Aorta (tissue), 5 donors: ENCODE measurements at places on chromosomes 2 and 18. TPM values are rescaled to one million over a fixed set of nuclear protein-coding genes. Genes with fewer than 3 reads are reported as not detected.

DNA sequence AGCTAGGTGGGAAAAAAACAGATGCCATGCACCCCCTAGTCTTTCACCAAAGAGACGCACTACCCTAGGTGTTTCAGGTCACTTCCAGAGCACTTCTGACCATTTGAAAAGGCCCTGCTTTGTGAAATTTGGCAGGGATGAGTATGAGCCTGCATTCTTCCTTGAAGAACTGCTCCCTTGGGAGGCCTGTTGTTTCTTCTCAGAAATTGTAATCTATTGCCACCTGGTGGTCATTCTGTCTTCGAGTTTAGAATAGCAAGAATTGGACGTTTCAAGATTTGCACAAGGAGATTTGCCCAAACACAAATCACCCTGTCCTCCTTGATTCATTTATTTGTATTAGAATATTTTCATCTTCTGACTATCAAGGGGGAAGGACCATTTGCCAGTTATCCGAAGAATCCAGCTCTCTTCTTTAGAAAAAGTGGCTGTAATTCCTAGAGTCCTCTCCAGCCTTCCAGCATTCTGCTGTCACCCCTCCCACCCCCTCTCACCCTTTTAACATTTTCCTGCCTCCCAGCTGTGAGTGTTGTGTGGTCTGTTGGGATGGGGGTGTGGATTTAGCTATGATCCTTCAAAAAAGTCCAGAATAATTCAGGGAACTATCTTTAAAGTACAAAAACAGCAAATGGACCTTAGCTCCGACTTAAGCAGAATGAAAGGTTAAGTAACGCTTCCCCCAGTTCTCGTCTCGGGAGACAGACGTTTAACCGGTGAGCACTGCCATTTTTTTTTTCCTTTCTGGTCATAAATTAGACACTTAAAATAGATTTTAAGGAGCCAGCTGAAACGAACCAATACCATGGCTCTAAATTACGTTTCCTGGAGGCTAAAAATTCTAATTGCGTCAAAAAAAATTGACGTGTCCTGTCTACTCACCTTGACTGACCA lies 3.7 kb upstream of the GAD1 start:
- DNase-seq: no peak

GRCh38 chr2:128440666-128441340 lies 122.1 kb upstream of the HS6ST1 start:
- DNase-seq: peak; percentile 77

- no peak for DNase-seq
Observed at GRCh38 chr2:234341306-234341985, 155.4 kb downstream of the ARL4C start.

- no peak for DNase-seq
Observed at GRCh38 chr2:8662239-8662879, 19.5 kb upstream of the ID2 start.

DNA sequence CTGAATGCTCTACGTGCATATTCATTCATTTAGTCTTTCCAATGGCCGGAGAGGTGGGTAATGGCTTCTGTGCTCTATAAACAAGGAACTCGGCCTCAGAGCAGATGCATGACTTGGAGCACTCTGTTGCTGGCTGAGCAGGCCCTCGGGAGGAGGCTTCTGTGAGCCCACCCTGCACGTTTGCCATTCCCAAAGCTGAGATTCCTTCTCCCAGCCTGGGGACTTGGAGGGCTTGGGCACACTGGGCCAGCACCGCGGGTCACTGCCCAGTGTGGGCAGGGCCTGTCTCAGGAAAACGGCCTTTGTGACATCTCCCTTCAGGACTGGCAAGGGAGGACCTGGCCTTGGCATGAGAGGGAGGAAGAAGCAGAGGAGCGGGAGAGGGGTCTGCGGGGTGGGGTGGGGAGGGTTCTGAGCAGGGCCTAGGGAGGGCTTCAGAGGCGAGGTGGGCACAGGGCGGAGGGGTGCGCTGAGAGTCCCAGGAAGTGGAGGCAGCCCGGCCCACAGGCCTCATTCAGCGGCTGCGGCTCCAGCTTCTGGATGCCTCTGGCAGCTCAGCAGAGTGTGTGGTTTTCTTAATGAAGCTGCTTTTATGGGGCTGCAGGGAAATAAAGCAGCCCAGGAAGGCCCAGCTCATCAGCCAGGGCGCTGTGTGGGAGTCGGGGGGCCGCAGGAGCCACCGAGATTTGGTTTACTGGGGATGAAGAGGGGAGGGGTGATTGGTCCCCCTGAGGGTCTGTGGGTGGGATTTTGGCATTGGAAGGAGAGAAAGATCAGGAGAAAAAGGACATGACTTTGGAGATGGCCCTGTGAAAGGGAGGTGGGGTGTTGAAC lies 51.7 kb upstream of the OTOF start:
- no peak for DNase-seq

DNA sequence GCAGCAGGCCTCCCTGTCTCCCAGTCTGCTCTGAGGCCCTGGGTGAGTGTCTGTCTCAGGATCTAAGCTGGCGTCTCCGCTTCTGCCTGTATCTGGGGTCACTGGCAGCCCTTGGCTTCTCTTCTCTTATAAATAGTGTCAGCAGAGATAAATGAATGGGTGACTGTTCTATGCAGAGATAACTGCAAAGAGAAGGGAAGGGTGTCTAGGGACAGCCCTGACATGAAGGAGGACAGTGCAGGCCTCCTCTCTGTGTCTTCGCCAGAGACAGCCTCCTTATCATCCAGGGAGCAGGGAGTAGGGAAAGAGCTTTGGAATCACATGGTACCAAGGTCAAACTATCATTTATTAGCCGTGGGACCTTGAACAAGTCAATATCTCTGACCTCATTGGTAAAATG lies 28.3 kb upstream of the GMPPA start:
- no peak for DNase-seq

GRCh38 chr2:239292959-239293774 lies 107.7 kb downstream of the HDAC4 start:
- no peak for DNase-seq

- no peak for DNase-seq
Observed at GRCh38 chr2:128472789-128473174, 154.1 kb upstream of the HS6ST1 start.

DNA sequence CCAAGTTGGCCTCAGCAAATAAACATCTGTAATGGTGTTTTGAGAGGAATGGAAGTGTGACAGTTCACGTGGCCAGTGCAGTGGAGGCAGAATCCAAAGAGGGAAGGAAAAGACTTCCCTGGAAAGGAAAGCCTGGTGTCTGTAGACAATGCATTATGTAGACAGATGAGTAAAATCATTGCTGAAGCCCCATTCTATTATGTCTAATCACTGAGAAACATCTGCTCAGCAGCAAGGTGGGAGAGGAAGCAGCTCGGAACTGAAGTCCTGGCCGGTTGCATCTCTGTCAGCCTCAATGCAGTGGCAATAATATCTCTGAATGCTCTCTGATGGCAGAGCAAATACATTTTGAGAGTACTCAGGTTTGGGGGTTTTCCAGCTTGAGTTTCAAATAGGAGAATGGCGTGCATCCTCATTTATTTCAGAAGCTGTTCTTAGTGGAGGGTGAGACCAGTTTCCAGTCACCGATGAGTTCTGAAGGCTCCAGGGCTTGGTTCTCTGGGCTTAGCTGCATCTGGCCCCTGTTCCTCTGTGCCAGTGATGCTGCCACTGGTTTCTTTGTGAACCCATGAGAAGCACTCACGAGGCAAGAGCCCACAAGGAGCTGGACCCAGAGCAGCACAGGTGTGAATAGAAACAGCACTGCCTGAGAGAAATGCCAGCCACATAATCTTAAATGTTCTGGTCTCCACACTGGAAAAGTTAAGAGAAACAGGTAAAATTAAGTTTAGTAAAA lies 63.3 kb downstream of the RPIA start:
- no peak for DNase-seq

GRCh38 chr2:214242797-214243196 lies 168.1 kb upstream of the VWC2L start:
- DNase-seq: no peak

DNA sequence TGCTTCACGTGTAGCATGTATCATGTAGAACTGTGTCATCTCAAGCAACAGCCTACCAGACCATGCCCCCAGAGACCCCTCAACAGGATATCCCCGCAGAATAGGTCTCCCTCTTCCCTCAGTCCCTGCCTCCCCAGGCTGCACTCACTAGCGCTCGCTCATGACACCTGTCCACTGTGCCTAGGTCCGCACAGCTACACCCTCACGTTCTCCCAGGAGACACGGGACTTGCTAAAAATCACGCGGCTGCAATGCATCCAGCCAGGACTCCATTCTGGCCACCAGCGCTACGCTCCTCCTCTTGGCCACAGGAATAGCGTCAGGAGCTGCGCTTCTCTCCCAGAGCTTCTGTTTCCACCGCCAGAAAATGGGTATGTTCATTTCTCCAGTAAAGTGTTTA lies 2.5 kb downstream of the PXDN start:
- peak; percentile 67 for DNase-seq

GRCh38 chr2:217625557-217626169 lies 377.1 kb downstream of the TNS1 start:
- DNase-seq: no peak

DNA sequence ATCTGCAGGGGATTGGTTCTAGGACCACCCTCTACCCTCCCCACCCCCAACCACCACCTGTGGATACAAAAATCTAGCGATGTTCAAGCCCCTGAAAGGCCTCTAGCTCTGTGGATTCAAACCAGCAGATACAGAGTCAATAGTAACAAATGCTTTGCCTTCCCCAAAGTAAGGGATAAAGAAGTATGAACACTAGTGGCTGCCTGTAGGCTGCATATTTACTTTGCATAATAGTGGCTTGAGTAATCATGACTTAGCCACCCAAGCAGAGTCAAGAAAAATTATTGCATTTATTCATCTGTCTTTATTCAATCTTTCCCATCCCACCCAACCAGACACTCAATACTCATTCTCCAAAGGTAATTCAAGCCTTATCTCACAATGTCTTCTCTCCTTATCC lies 43.8 kb downstream of the SOCS6 start:
- no peak for DNase-seq

DNA sequence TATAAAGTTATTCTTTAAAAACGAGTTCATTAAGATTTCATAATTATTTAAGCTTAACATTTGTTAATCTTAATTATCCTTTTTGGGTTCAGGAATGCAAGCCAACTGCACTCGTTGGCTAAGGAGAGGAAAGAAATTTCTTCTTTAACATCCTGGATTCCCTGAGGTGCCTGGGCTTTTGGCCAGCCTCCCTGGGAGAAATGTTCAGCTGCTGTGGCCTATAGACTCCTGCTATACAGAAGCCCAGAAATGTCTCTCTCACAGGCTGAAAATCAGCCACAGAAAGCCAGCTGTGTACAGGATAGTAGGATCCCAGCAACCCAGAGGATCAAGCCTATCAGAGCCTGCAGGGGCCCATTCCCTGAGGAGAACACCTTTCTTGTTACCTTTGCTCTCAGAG lies 430.3 kb downstream of the XIRP2 start:
- no peak for DNase-seq

DNA sequence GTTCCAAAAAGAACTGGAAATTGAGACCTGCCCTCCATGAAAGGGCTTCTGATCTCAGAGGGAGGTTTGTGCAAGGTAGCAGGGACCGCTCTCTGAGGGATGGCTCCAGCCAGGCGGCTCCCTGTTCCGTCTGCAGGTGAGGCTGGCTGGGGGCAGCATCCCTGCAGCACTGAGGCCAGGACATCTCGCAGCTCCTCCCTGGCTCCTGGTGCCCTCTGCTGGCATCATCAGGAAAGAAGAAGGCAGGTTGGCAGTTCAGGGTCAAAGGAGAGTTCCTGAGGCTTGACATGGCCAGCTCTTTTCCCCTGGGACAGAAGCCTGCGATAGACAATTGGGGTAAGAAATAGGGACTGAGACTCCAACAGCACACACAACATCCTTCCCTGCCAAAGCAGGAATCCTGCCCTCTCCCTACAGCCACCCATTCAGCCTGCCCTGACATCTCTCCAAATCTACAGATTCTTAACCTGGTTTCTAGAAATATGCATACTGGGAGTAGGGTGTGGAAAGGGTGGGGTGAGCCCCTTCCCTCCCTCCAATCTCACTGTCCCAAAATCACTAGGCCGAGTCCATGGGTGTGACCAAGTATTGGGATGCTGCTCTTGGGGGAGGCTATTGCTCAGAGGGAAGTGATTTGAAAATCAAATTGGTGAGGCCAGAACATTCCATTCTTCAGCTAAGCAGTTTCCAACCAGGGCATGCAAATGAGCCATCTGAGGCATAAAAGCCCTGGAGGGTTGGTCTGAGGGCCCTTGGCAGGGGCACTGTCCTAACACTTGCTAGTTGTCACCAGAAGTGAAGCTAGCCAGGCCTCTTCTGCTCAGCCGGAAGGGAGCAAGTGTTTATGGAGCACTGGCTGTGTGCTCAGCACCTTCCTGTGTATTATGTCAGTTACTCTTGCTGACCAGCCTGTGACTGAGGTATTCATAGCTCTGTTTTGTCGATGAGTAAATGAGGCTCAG lies 185.4 kb downstream of the TFCP2L1 start:
- no peak for DNase-seq

GRCh38 chr2:236602678-236603077 lies 33.1 kb downstream of the ACKR3 start:
- DNase-seq: no peak

DNA sequence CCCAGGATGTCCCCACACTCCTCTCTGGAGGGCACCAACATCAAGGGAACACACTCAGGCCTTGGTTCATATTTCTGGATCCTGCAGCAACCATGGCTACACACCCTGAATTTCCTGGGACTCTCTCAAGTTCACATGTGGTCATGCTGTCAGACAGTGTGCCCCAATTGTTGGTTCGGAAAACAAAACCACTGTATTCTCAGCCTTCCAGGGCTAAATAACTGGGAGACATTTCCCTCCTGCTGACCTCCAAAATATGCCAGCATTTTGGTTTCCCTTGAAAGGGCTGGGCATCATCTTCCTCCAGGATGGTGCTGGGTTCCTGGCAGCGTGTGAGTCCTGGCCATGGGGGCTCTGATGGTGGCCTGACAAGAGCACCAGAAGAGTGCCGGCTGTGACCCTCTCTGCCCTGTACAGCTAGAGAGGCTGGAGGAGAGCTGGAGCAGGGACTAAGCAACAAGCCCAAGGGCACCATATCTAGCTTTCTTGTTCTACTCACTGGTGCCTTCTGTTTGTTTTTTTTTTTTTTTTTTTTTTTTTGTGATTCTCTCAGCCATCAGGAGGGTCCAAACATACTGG lies 37.5 kb upstream of the WIPF1 start:
- no peak for DNase-seq

DNA sequence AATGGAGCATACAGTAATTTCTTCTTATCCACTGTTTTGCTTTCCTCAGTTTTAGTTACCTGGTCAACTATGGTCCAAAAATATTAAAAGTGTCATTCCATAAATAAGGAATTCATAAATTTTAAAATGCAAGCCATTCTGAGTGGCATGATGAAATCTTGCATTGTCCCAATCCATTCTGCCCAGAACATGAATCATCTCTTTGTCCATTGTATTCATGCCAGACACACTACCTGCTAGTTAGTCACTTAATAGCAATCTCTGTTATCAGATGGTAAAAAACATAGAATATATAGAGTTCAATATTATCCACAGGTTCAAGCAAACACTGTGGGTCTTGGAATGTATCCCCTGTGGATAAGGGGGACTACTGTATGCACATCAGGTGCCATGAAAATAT lies 872.2 kb upstream of the NXPH2 start:
- no peak for DNase-seq

- DNase-seq: no peak
Observed at GRCh38 chr2:19937004-19937403, 35.2 kb upstream of the TTC32 start.

The GALNT5 gene
- total RNA-seq: 4.5 TPM

The ANKRD36C gene
- 52.7 TPM for total RNA-seq

The LOXHD1 gene
- total RNA-seq: 0.16 TPM

The RIT2 gene
- total RNA-seq: not detected

The DAW1 gene
- total RNA-seq: 0.88 TPM

The QPCT gene
- total RNA-seq: 4.0 TPM

The OLA1 gene
- 55.3 TPM for total RNA-seq

The PID1 gene
- total RNA-seq: 88.6 TPM

The SULT1C2 gene
- total RNA-seq: 2.8 TPM

The ASTL gene
- total RNA-seq: 0.62 TPM

The IL36RN gene
- not detected for total RNA-seq

The CAPN14 gene
- total RNA-seq: 0.21 TPM

The CELF4 gene
- total RNA-seq: not detected
